Activated T-helper 1 cell treated with anti-CD3 and anti-CD28 coated beads, Interleukin-2, amount 50 U/mL, for 16 hours (primary cell): ENCODE measurements at places on chromosomes 16 and 17.

GRCh38 chr16:1152651-1153259 lies at the start of gene CACNA1H:
Gene CACNA1H, plus strand, starts transcription at chr16:1153106. Its CDS starts 632 bp downstream, at chr16:1153738.
- DNase-seq, result peak; percentile 25

DNA sequence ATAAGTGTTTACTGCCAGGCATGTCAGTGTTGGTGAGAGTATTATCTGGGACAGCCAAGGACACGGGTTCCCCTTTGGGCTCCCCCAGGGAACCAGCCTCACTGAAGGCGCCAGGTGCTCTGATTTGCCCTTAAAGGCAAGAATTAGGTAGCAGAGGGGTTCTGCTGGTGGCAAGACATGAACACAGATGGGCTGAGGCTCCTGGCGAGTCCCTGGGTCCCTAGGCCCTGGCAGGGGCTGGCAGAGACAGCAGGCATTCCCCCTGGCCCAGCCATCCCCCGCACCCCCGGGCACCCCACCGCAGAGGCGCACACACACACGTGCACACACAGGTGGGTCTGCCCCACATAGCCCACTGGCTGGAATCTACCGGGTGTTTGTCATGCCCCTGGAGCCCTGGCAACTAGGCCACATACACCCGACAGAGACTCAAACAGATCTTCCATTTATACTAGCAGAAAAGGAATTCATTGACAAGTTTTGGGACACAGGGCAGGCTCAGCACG lies 153.3 kb downstream of the C16orf78 start:
- no peak for DNase-seq

- no peak for DNase-seq
Observed at GRCh38 chr17:77535892-77536291, 395.1 kb downstream of the SEC14L1 start.

DNA sequence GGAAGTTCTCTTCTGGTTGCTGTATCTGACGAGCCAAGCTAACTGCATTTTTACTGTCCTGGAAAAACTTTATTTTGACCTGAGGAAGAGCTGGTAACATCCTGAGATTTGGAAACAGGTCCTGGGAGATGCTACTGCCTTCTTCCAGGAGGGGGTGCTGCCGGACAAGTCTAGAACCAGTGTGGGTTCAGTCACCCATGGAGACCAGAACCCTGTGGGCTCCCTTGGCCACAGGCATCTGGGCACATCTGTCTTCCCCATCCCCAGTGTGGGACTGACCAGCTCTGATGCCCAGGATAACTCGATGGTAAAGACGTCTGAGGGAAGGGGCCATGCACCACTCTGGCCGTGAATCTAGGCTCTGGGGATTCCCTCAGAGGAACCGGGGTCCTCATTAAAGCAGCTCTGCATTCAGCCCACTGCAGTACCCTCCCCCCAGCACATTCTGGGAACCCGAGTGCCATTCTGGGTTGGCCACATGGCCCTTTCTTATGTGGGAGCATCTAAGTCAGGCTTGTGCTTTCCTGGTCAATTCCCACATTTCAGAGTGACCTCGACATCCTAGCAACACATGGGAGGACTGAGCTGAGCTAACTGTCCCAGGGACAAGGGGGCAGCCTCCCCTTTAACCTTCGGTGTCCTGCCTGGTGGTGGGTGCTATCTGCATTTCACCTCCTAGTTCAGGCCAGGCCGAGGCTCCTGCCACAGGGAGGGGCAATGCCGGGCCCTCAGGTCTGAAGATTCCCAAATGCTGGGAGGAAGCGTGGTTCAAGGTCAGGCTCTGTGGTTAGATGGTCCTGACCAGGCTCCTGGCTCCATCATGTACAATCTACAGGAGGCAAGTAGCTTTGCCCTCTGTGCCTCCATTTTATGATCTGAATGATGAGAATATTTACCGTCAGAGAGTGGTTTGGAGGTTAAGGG lies 6.4 kb downstream of the C16orf86 start:
- no peak for DNase-seq

DNA sequence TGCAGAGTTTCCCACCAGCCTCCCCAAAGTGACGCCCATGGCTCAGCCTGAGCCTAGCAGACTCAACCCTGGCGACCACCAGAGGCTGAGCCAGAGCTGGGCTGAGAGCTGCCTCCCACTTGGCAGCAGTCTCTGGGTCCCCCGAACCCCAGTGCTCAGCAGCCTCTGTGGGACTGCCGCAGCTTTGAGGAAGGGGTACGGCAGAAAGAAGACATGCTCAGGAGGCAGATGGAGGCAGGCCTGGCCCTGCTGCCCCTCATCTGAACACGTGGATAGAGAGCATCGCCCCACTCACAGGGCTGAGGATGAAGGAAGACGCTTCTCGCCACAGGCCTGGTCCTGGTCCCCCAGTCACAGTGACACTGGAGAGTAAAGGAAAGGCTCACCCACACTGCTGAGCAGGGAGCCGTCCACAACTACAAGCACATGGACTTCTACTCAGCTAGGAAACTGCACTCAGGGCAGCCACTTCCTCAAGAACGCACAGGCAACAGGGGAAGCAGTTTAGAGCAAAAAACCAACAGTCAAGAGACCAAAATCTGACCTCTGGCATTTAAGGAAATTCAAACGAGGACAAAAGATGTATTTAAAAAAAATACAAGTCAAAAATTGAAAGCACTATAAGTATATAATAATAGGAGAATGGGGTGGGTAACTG lies 45.2 kb upstream of the GSG1L start:
- no peak for DNase-seq
